Calu3 (cell line): ENCODE measurements at places on chromosomes 12 and 14. TPM values are rescaled to one million over a fixed set of nuclear protein-coding genes. Genes with fewer than 3 reads are reported as not detected.

The KLRC2 gene
- not detected in 2 replicates for total RNA-seq

DNA sequence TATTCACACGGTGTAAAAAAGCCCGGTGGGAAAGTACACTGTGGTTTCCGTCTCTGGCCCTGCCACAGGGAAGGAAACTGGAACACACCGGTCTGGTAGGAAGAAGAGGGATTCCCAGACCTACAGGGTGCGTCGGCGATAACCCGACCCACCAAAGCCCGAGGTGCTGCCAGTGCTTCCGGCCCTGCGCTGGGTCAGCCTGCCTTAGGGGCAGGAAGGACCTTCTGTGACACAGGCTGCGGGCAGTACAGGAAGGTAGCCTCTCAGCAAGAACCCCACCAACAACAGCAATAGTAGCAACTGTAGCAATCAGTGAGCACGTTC lies 169.5 kb upstream of the FKBP4 start:
- no peak for DNase-seq

DNA sequence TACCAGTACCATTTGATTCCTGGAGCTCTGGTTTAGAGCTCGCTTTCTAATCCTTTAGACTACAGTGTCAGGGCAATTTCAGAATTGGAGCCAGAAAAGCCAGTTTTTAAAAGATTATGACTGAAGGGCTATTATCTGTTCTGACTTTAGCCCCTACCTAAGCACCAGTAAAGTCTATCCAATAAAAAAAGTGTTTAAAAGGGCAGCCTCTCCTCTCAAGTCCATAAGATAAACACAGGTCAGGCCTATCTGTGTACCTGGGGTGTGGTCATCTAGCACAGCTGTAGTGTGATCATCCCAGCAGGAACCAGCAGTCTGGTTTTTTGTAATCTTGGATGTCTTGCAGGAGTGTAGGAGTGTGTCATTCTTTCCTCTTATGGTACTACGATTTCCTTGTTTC lies 6.6 kb downstream of the APPL2 start:
- no peak for DNase-seq

The ADAMTS20 gene
- not detected in 2 replicates for total RNA-seq

- no peak for DNase-seq
Measured at GRCh38 chr12:88839486-88839885, 259.2 kb upstream of the KITLG start.

DNA sequence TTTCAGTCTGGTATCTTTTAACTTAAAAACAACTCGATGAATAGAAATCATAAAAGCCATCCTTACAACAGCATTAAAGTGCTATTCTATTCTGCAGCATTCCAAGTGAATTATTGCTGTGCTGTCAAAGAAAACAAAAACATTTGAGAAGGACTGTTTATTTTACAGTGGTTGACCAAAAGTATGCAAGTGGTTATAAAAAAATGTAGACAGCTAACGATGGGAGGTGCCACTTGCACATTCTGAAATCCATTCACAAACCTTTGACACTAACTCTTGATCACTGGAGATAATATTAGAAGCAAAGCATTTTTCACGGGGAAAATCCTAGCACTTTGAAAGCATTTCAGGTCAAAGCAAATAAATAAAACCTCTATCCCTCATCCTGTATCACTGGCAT lies 55.6 kb downstream of the HMGA2 start:
- no peak for DNase-seq

The NPC2 gene
- total RNA-seq, result 122 and 142 TPM in 2 replicates

The CDC42BPB gene
- 98.7 and 112 TPM in 2 replicates for total RNA-seq

The C12orf75 gene
- total RNA-seq, result 336 and 363 TPM in 2 replicates

The ASIC1 gene
- 3.5 and 4.1 TPM in 2 replicates for total RNA-seq

- DNase-seq, result no peak
Measured at GRCh38 chr12:116766285-116766684, 28.2 kb downstream of the RNFT2 start.

DNA sequence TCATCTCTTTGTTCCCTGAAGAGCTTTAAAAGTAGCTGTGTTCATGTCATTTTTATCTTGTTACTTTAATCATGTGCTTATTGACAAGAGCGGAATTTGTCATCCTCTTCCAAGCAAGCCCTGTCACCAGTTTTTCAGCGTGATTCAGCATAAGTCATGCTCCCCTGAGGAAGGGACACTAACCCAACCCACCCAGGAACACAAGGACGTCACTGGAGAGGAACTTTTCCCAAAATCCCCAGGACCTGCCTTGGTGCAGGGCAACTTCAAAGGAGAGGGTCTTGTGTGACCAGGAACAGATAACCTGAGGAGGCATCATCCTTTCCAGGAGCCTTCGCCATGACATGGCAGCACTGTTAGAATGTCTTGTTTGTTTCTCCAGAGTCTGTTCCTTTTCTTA lies 107.1 kb upstream of the DIO3 start:
- no peak for DNase-seq

DNA sequence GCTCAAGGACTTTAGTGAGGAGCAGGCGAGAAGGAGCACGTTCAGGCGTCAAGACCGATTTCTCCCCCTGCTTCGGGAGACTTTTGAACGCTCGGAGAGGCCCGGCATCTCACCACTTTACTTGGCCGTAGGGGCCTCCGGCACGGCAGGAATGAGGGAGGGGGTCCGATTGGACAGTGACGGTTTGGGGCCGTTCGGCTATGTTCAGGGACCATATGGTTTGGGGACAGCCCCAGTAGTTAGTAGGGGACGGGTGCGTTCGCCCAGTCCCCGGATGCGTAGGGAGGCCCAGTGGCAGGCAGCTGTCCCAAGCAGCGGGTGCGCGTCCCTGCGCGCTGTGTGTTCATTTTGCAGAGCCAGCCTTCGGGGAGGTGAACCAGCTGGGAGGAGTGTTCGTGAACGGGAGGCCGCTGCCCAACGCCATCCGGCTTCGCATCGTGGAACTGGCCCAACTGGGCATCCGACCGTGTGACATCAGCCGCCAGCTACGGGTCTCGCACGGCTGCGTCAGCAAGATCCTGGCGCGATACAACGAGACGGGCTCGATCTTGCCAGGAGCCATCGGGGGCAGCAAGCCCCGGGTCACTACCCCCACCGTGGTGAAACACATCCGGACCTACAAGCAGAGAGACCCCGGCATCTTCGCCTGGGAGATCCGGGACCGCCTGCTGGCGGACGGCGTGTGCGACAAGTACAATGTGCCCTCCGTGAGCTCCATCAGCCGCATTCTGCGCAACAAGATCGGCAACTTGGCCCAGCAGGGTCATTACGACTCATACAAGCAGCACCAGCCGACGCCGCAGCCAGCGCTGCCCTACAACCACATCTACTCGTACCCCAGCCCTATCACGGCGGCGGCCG lies 1.1 kb downstream of the PAX9 start:
- no peak for DNase-seq

GRCh38 chr14:65239143-65239937 lies 137.0 kb upstream of the MAX start:
- no peak for DNase-seq

The IL22 gene
- not detected in 2 replicates for total RNA-seq

DNA sequence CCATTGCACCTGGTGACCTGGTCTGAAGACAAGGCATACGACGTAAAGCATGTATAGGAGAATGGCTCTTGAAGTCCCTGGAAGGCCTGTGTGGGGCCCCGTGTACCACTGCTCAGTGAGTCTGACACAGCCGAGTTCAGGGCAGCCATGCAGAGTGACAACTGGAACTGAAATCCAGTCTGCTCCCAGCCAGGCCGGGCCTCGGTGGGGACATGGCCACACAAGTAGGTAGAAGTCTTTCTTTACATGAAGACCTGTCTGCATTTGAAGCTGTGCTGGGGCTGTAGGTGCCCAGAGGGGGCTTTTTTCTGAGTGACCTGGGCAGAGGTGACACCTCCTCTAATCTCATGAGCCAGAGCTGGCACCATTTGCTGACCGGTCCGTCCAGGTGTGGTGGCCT lies 35.7 kb downstream of the ADGRD1 start:
- no peak for DNase-seq

DNA sequence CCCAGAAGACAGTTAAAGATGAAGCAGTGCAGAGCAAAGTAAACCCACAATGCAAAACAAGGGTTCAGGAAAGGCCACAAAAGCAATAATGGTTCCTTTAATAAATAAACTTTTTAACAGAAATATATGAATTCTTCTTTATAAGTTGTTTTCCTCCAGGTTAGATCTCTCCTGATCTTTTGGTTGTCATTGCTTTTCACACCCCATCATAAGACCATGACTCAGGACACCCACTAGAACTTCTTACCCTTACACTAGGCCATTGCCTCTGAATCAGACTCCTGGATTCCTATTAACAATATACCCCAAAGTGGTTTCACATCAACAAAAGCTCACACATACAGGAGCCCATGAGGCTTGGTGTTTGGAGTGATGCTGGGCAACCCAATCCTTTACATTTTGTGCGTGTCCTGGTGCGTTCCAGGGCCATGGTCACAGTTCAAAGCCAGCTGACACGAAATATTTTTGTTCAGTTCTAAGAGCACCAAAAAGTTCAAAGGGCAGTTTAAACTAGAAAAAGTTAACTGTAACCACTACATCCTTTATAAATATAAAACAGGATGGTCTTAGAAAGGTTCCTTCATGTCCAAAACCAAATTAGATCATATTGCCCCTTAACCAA lies 187.0 kb downstream of the EPS8 start:
- DNase-seq, result no peak

GRCh38 chr14:32565256-32565655 lies 236.2 kb downstream of the AKAP6 start:
- DNase-seq, result no peak

The P3H3 gene
- 0.45 and 0.56 TPM in 2 replicates for total RNA-seq

- peak; percentile 16 for DNase-seq
Measured at GRCh38 chr14:70660967-70661893, 19.5 kb downstream of the TTC9 start.

DNA sequence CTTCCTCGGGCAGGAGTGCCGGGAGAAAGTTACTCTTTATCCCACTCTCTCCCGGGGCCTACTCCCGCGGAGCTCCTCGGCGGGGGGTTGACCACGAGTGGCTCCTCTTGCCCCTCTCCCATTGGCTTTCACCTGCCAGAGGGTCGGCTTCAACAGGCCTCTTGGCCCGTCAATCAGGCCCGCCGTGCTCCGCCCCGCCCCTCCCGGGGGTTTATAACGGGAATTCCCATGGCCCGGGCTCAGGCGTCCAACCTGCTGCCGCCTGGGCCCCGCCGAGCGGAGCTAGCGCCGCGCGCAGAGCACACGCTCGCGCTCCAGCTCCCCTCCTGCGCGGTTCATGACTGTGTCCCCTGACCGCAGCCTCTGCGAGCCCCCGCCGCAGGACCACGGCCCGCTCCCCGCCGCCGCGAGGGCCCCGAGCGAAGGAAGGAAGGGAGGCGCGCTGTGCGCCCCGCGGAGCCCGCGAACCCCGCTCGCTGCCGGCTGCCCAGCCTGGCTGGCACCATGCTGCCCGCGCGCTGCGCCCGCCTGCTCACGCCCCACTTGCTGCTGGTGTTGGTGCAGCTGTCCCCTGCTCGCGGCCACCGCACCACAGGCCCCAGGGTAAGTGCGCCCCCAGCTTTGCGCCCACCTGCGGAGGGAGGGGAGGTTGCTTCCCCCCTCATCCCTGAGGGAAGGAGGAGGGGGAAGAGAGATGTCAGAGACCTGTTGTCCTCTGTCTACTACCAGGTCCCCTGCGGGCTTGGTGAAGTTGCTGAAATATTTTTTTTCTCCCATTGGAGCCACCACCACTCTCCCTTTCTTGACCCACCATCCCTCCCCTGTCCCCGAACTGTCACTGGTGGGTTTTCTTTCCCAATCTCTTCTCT lies at the start of gene SMOC1:
SMOC1 (plus strand) TSS at position 242 of the 869 bp plus-strand sequence; CDS start at position 505, 263 bp downstream.
- peak; percentile 96 for DNase-seq

- DNase-seq, result peak; percentile 61
Measured at GRCh38 chr12:96132819-96133218, 61.4 kb upstream of the ELK3 start.

DNA sequence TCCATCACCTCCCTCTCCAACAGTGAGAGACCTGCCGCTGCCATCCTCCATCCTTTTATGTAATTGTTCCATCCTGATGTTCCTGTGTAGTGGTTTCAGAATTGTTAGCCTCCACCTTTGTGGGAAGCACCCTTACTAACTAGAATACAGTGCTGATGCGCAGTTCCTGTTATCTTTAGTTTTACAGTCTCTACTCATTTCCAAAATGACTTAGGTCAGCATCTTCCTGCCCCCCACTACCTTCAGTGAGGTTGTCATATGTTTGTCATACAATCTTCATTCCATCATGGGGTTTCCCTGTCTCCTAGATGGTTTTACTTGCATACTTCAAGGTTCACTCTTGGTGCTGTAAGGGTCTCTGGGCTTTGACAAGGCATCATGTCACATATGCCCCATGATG lies 69.8 kb downstream of the EML1 start:
- no peak for DNase-seq

- no peak for DNase-seq
Measured at GRCh38 chr14:90491911-90492531, 95.2 kb downstream of the CALM1 start.

- peak; percentile 63 for DNase-seq
Measured at GRCh38 chr12:119115296-119115905, 63.3 kb upstream of the HSPB8 start.
